ENCODE measurements at places on chromosomes 3 and 15.

DNA sequence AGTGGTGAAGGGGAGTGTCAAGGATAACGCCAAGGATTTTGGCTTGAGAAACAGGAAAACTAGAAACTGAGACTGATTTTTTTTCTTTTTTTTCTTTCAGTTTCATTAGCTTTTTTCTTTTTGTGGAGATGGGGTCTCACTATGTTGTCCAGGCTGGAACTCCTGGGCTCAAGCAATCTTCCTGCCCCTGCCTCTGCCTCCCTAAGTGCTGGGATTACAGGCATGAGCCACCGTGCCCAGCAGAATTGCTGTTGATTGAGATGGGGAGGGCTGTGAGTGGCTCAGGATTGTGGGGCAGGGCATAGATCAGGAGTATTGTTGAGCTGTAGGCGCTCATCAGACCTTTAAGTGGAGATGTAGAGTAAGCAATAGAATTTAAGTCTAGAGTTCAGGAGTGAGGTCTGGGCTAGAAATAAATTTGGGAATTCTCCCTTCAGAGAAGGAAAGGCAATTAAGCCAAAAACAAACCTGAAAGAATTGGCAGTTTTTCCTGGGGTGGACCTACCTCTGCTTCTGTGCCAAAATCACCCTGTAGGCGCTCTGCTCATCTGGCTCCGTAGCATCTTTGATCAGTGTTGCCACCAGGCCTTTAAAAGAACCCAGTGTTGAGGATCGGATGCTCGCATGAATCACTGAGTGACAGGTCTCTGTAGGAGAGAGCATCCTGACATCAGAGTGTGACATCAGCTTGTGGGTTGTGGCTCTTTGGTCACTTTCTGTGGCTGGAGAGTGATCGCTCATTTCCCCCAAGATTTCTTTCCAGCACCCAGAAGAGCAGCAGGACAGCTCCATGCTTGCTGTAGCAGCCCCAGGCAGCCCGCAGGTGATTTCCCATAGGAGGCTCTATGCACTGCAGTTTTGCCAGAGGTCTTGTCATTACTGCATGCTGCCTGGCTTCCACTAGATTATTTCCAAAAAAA, 15.8 kb downstream of the ABHD17C start:
- H3K4me1 ChIP-seq: peaks cover 24% of the 10 kb centered on the region
- H3K27me3 ChIP-seq: peaks cover 3% of the 10 kb centered on the region
- H3K36me3 ChIP-seq: no peaks in the 10 kb centered on the region

- no peak overlapping the region for H3K4me3 ChIP-seq
- no peak for DNase-seq
Observed at GRCh38 chr3:106518516-106518915, 649.7 kb upstream of the CBLB start.

DNA sequence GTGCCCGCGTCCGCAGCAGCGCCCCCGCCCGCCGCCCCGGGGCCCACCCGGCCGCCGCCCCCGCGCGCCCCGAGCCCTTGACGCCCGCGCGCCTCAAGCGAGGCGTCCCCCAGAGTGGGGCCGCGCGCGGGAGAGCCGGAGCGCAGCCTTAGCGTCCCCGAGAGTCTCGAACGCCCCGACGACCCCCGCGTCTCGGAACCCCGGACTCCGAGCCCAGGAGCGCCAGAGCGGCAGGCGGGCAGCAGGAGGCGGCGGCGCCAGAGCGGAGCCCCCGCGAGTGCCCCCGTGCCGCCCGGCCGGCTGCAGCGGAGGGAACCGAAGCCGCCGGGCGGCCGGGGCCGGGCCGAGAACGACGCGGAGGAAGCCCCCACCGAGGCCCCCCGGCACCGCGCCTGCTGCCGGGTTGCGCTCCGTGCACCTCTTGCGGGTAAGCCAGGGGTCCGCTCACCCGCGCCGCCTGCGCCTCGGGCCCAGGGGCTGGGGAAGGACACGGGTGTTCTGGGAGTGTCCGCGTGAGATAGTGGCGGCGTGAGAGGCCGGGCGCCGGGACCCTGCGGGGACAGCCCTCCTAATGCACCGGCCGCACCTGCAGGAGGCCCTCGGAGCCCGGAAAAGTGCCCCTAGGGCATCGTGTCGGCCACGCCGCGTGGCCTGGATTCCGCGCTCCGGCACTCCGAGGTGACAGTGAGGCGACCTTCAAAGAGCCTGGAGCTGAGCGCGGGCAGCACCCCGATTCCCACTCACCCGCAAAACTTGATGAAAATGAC, 52.0 kb upstream of the ULK4 start:
- H3K27me3 ChIP-seq: no peaks in the 10 kb centered on the region
- H3K4me1 ChIP-seq: peaks cover 41% of the 10 kb centered on the region
- H3K36me3 ChIP-seq: peaks cover 10% of the 10 kb centered on the region
- DNase-seq: peak; percentile 82
- H3K4me3 ChIP-seq: peak overlapping the region; percentile 95

DNA sequence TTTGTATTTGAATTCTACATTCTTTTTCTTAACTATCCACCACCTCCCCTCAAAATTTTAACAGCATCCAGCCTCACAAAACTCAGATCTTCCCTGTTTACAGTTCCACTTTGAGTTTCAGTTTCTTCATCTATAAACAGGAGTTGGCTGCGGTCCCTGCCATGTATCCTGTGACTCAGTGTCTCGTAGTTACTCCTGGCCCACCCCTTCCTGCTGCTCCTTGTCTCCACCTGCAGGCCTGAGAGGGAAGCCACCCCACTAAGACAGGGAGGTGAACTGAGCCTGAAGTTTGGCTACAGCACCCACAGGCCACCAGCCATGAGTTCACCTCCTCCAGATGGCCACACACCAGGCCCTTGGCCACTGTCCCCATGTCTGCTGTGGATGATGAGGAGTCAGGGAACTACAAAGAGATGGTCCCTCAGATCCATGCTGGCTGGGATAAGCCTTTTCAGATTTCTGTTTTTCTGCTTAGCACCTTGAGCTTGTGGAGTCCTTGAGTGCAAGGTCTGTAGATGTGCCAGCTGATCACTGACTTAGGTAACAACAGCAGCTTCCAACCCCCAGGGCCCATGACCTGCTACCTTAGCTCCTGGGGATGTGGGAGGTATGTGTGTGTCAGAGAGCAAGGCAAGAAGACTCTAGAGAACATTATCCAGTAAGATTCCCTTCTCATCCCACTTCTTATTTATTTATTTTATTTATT, 37.5 kb downstream of the CD86 start:
- peaks cover 28% of the 10 kb centered on the region for H3K4me1 ChIP-seq
- H3K27ac ChIP-seq: peak overlapping the region; percentile 77
- DNase-seq: peak; percentile 85
- peak overlapping the region; percentile 27 for H3K4me3 ChIP-seq
- no peaks in the 10 kb centered on the region for H3K27me3 ChIP-seq

DNA sequence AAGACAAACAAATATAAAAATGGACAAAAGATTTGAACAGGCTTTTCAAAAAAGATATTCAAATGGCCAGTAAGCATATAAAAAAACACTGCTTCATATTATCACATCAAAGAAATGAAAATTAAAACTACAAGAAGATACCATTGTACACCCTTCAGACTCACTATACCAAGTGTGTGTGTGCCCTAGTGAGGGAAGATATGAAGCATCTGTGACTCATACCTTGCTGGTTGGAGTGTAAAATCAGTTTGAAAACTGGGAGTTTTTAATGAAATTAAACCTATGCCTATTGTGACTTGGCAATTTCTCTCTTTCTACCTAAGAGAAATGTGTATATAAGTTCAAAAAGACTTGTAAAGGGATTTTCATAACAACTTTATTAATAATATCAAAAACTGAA, 23.5 kb upstream of the SLC15A2 start:
- no peak for DNase-seq
- H3K36me3 ChIP-seq: peaks cover 14% of the 10 kb centered on the region
- no peak overlapping the region for H3K4me3 ChIP-seq
- H3K27me3 ChIP-seq: no peaks in the 10 kb centered on the region

- H3K27ac ChIP-seq: no peak overlapping the region
- no peak overlapping the region for H3K4me3 ChIP-seq
- H3K27me3 ChIP-seq: no peaks in the 10 kb centered on the region
Observed at GRCh38 chr3:23819599-23820360, 14.0 kb downstream of the UBE2E1 start.

DNA sequence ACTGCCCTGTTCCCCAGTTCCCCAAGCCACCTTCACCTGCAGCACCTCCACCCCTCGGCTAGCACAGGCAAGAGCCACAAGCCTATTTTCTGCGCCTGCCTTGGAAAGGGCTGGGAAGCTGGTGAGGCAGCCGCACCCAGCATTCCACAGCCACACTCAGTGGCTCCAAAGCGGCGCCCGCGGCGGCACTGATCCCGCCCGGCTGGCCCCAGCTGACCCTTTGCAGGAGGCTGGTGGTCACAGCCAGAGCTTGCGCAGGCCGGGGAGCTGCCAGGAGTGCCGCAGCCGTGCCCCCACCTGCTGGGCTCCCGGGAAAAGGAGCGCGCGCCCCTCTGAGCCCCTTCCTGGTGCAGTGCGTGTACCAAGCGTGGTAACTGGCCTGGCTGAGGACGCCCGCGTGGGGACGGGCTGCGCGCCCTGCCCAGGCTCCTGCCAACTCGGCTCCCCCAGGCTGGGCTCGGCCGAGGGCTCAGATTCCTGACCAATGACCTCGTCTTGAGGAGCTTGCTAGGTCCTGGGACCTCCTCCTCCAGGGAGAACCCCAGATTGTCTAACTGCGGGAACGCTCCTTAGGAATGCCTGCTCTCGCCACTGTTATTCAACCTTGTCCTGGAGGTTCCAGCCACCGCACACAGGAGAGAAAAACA, 13.3 kb downstream of the GRAMD2A start:
- no peak overlapping the region for H3K4me3 ChIP-seq
- H3K27me3 ChIP-seq: peaks cover 42% of the 10 kb centered on the region
- no peak for DNase-seq
- H3K4me1 ChIP-seq: no peaks in the 10 kb centered on the region
- H3K27ac ChIP-seq: no peak overlapping the region
- no peaks in the 10 kb centered on the region for H3K36me3 ChIP-seq

GRCh38 chr15:87287156-87287555, 969.4 kb downstream of the NTRK3 start:
- no peaks in the 10 kb centered on the region for H3K36me3 ChIP-seq
- no peaks in the 10 kb centered on the region for H3K4me1 ChIP-seq
- no peak for DNase-seq

DNA sequence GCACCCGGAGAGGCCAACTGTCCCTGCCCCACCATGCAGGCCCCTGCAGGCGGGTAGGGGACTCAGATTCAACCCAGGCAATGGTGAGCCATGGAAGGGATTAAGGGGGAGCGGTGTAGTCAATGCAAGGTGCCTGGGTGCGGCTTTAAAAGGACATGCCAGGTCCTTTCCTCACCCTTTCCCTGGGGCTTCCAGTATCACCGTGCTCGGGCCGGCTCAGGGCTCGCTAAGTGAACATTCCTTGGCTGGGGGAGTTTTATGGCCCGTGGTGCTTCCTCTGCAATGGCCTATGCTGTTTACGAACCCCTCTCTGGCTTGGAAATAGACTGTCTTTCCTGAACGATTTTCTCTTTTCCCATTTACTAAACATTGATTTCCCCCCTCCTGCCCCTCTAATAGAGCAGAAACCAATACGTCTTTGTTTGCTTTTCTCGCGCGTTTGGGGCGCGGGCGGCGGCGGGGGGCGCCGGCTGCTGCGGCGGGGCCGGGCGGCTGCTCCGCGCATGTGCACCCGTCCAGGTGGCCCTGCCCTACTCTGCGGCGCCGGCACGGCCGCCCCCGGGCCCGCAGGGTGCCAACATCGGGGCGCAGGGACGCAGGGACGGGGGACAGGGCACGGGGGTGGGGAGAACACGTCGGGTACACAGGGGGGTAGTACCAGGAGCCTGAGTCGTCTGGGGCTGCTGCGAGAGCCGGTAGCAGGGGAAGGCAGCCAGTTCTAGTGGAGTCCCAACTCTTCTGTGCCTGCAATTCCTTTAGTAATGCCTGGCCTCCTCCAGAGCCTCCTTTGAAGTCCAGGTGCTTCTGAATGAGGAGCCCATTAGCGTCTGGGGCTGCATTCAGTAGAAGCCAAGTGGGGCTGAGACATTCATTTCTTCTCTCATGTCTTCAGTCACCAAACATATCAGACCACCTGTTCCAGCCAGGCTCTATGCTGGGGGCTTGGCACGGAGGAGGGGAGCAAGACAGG, 26.9 kb upstream of the CACNA2D2 start:
- no peak for DNase-seq
- peaks cover 47% of the 10 kb centered on the region for H3K27me3 ChIP-seq
- H3K27ac ChIP-seq: no peak overlapping the region
- H3K4me3 ChIP-seq: no peak overlapping the region
- H3K36me3 ChIP-seq: no peaks in the 10 kb centered on the region

GRCh38 chr3:188349351-188349901, 195.5 kb downstream of the LPP start:
- DNase-seq: no peak
- no peak overlapping the region for H3K27ac ChIP-seq
- peaks cover 3% of the 10 kb centered on the region for H3K4me1 ChIP-seq
- H3K4me3 ChIP-seq: no peak overlapping the region

GRCh38 chr15:77807115-77807514, 174.4 kb upstream of the LINGO1 start:
- no peaks in the 10 kb centered on the region for H3K4me1 ChIP-seq
- no peaks in the 10 kb centered on the region for H3K36me3 ChIP-seq
- H3K27me3 ChIP-seq: no peaks in the 10 kb centered on the region
- no peak overlapping the region for H3K27ac ChIP-seq
- no peak for DNase-seq

- no peak overlapping the region for H3K4me3 ChIP-seq
- no peak for DNase-seq
- no peaks in the 10 kb centered on the region for H3K4me1 ChIP-seq
- no peaks in the 10 kb centered on the region for H3K36me3 ChIP-seq
Observed at GRCh38 chr3:46861605-46862368, 1.5 kb downstream of the MYL3 start.

DNA sequence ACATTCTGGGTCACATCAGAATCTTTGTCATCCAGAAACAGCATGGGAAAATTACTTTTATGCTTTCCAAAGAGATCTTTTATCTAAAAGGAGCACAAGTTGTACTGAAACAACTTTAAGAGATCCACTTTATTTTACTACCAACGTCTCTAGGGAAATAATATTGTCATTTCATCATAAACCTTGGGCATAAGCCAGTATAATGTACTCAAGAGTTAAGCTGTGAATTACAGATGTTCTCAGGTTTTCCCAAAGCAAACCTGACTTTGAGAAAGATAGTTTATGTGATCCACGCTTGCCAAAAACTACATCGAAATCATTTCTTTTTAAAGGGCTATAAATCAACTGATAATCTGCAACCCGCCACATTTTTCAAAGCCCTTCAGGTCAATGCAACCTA, 124.1 kb upstream of the CRBN start:
- H3K27me3 ChIP-seq: no peaks in the 10 kb centered on the region
- no peak for DNase-seq
- H3K36me3 ChIP-seq: no peaks in the 10 kb centered on the region
- no peak overlapping the region for H3K4me3 ChIP-seq

- no peak overlapping the region for H3K4me3 ChIP-seq
- H3K4me1 ChIP-seq: no peaks in the 10 kb centered on the region
Observed at GRCh38 chr3:36244728-36245127, 135.6 kb upstream of the STAC start.

DNA sequence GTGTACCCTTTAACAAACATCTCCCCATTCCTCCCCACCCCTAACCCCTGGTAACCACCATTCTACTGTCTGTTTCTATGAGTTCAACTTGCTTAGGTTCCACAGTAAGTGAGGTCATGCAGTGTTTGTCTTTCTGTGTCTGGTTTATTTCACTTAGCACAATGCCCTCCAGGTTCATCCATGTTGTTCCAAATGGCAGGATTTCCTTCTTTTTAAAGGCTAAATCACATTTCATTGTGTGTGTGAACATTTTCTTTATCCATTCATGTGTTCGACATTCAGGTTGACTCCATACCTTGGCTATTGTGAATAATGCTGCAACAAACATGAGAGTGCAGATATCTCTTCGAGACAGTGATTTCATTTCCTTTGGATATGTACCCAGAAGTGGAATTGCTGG, 62.7 kb downstream of the TJP1 start:
- peaks cover 10% of the 10 kb centered on the region for H3K27me3 ChIP-seq
- DNase-seq: no peak
- H3K4me3 ChIP-seq: no peak overlapping the region
- H3K4me1 ChIP-seq: no peaks in the 10 kb centered on the region
- H3K27ac ChIP-seq: no peak overlapping the region

Data from activated CD4-positive, alpha-beta T cell treated with anti-CD3 and anti-CD28 coated beads, Interleukin-2, amount 10 ng/mL, durations not matched to agents 24 days and 14 days (primary cell).